ENCODE measurements at places on chromosomes 13 and 19. TPM values are rescaled to one million over a fixed set of nuclear protein-coding genes. Genes with fewer than 3 reads are reported as not detected.
A peak's percentile ranks its signal among the peaks of the same experiment; 100 is the strongest.

GRCh38 chr13:85243831-85244230 lies 555.4 kb downstream of the SLITRK6 start:
- DNase-seq, result no peak

GRCh38 chr13:113359571-113359970 lies 4.4 kb downstream of the GRTP1 start:
- no peak for DNase-seq

Gene PTPRS
- 24.1 TPM for total RNA-seq

- peak; percentile 48 for DNase-seq
Measured at GRCh38 chr19:18795540-18795939, 4.4 kb upstream of the COMP start.

GRCh38 chr13:84255226-84255797 lies 373.0 kb upstream of the SLITRK1 start:
- DNase-seq, result no peak

GRCh38 chr13:25902891-25903341 lies 148.9 kb downstream of the SHISA2 start:
- DNase-seq, result no peak

Gene LILRB3
- not detected for total RNA-seq

DNA sequence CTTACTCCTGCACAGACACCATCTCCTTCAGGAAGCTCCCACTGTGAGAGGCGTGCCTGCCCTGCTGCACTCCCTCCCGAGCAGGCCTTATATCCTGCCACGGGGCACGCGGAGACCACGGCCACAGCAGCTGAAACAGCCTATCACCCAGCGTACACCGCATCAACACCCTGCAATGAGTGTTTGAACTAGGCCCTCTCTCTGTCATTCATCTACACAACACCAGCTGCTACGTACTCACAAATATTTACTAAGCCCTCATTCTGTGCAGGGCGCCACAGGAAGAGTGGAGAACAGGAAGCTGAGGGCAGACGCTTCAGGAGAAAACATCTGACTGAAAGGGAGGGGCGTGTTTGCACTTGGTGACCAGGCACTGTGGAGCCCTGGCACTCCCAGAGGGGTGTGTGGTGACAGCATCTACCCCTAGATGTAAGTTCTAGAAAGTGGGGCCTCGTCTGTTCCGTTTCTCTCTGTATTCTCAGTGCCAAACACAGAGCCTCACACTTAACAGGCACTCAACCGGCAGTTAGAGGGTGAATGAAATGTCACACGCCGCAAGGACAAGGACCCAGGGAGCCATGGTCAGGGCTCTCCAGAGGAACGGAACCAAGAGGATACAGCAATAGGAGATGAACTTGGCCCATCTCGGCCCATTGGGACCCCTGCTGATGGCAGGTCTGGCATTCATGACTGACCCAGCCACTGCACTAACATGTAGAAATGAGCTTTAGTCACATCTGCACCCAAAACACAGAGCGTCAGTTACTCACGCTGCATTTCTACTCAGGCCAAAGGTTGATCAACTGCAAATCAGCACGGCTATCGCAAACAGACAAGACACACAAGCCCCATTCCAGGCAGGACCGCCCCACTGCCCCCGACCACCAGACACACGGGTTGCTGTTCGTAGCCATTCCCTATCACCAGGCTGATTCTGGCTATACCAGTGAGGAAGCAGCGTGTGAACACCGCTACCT lies 15.7 kb downstream of the RANBP3 start:
- no peak for DNase-seq

Gene ZNF93
- 2.0 TPM for total RNA-seq

DNA sequence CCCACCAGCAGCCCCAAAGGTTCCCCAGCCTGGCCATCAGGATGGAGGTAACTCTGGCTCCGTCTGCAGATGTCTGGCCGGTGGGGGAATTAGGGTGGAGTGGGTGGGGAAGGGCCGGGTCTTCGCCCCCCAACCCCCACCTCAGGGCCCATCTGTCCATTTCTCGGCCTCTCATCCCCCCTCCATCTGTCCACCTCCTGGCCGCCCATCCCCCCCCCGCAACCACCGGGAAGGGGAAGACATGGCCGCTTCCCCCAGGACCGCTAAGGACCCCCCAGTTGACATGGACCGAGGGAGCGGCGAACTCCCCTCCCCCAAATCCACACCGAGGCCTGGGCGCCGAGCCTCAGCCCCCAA lies 793 bp downstream of the LRFN1 start:
- DNase-seq, result no peak

- peak; percentile 39 for DNase-seq
Measured at GRCh38 chr19:46748325-46749109, 2.3 kb upstream of the STRN4 start.

GRCh38 chr13:64397701-64398100 lies 2832.4 kb downstream of the PCDH9 start:
- DNase-seq, result no peak

GRCh38 chr19:18444513-18444912 lies 6.6 kb upstream of the ISYNA1 start:
- DNase-seq, result no peak

- DNase-seq, result no peak
Measured at GRCh38 chr13:44347949-44348348, 25.7 kb upstream of the SERP2 start.

DNA sequence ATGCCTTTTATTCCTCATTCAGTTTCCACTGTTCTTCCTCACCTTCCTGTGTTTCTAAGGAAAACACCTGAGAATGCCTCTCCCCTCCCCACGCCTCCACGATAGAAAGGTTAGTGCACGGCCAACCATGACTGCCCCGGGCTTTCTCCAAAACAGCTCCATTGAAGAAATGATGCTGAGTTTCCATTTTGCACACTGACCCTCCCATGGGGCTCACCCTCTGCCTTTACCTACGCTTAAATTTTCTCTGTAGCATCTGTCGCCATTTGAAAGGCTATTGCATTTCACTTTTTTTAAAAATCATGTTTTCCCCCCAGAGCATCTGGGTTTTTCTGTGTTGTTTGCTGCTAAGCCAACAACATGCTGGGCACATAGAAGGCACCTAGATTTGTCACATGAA lies 48.2 kb downstream of the ABCC4 start:
- no peak for DNase-seq

DNA sequence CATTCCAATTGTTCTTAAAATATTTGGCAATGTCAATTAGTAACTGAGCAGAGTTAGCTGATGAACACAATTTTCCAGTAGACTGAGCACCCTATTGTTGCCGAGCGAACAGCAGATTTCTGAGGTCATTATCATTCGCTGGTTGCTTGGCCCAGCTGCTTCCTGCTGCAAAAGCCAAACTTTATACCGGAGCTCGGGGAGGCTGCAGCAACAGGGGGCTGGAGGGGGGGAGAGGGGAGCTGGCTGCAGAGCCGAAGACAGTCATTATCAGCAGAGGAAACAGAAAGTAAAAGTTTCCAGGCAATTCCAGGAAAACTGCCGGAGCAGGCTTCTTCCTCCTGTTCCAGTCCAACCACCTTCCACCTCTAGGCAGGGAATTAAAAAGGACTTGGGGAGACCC lies 77.9 kb downstream of the ZNF536 start:
- peak; percentile 37 for DNase-seq

DNA sequence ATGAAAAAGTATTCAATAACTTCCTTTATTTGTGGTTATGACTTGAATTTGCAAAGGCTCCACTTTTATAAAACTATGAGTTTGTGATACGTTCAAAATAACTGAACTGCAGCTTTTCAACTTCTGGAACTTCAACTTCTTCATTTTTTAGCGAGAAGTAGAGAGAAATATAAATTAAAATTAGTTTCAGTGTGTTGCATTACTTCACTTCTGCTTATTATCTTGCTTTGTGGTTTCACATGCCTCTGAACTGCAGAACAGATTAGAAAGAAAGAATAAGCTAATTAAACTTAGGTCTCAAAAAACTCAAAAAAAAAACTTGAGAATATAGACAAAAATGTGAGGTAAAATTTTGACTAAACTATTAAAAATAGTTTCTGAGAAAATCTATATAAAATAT lies 1073.4 kb downstream of the PCDH17 start:
- DNase-seq, result no peak

Gene TTC9B
- total RNA-seq, result not detected

Gene KCNRG
- not detected for total RNA-seq

DNA sequence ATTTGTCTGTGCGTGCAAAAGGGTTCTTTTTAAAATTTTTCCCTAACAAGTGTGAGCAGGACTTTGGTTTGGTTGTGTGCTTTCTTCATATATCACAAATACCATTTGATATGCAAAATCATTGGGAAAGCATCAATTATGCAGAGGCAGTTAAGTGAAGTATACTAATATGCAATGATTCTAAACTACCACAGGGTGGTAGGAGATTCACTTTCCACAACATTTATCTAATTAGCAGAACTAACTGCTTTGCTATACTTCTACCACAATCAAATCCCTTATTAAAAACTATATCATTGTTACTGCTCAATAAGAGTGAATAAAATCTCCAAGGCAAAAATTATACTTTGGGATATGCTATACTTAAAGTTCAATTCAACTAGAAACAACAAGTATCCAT lies 2738.9 kb upstream of the PCDH20 start:
- DNase-seq, result no peak

Gene ZNF560
- not detected for total RNA-seq

GRCh38 chr13:65631078-65631477 lies 1599.1 kb downstream of the PCDH9 start:
- DNase-seq, result no peak

- peak; percentile 91 for DNase-seq
Measured at GRCh38 chr19:33350538-33351309, 22.8 kb upstream of the CEBPG start.

DNA sequence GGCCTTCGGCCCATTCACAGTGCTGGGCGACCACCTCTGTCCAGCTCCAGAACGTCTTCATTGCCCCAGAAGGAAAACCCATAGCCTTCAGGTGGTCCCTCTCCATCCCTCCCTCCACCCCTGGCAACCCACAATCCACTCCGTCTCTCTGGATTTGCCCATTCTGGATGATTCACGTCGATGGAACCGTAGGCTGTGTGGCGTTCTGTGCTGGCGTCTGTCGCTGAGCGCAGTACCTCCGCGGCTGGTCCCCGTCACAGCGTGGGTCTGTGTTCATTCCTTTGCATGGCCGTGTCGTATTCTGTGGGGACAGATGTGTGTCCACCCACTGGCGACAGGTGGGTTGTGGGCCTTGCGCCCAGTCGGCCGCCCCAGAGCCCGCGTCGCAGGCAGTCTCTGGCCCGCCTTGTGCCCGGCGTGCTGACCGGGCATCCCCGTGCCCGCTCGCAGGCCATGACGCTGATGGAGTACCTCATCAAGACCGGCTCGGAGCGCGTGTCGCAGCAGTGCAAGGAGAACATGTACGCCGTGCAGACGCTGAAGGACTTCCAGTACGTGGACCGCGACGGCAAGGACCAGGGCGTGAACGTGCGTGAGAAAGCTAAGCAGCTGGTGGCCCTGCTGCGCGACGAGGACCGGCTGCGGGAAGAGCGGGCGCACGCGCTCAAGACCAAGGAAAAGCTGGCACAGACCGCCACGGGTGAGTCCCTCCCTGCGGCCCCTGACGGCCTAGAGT lies 10.1 kb downstream of the EPN1 start:
- no peak for DNase-seq

Gene KLK12
- not detected for total RNA-seq

- peak; percentile 4 for DNase-seq
Measured at GRCh38 chr13:67574320-67575233, 344.4 kb upstream of the PCDH9 start.

DNA sequence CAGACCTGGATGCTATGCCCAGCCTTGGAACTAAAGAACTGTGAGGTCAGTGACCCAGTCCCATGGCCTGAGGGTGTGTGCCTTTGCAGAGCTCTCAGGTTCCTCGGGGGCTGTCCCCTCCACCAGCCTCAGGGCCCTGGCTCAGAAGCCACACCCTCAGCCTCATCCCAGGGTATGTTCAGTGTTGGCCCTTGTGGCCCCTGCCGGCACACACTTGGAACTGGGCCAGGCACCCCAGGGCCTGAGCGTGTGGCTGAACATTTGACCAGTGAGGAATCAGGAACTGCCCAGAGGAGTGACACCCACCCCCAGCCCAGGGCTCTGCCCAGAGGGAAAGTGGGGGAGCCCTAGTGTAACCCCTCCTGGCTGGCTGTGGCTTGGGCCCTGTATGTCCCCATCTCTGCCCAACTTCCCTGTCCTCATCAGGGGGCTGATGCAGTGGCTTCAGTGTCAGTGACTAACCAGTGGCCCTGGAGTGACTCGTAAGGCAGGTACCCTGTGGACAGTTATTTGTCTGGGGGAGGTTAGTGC lies 10.0 kb downstream of the NKPD1 start:
- DNase-seq, result no peak

Measured in MG63 (cell line).